ENCODE measurements at places on chromosomes 11 and 22. TPM values are rescaled to one million over a fixed set of nuclear protein-coding genes. Genes with fewer than 3 reads are reported as not detected.

The OR8H2 gene
- total RNA-seq: not detected

The SAA4 gene
- not detected for total RNA-seq

The EMID1 gene
- total RNA-seq: 0.61 TPM

The DCHS1 gene
- 0.09 TPM for total RNA-seq

The PATE4 gene
- total RNA-seq: not detected

The DBX1 gene
- total RNA-seq: not detected

The INS gene
- not detected for total RNA-seq

The CDC45 gene
- 24.5 TPM for total RNA-seq

The DCPS gene
- 17.9 TPM for total RNA-seq

The IL18BP gene
- total RNA-seq: 3.5 TPM

The SYT7 gene
- 1.3 TPM for total RNA-seq

The PKNOX2 gene
- not detected for total RNA-seq

The LTBP3 gene
- total RNA-seq: 95.4 TPM

The RHBDD3 gene
- 26.4 TPM for total RNA-seq

The HBB gene
- not detected for total RNA-seq

The LTO1 gene
- 39.6 TPM for total RNA-seq

The FREY1 gene
- 0.59 TPM for total RNA-seq

The MICAL2 gene
- total RNA-seq: 148 TPM

The CASP5 gene
- total RNA-seq: not detected

The GPHA2 gene
- not detected for total RNA-seq

All from A549 treated with Hydrocortisone at 1 μM for 4 hours (cell line).